HFFc6 (cell line): ENCODE measurements at places on chromosomes 11 and 22.

DNA sequence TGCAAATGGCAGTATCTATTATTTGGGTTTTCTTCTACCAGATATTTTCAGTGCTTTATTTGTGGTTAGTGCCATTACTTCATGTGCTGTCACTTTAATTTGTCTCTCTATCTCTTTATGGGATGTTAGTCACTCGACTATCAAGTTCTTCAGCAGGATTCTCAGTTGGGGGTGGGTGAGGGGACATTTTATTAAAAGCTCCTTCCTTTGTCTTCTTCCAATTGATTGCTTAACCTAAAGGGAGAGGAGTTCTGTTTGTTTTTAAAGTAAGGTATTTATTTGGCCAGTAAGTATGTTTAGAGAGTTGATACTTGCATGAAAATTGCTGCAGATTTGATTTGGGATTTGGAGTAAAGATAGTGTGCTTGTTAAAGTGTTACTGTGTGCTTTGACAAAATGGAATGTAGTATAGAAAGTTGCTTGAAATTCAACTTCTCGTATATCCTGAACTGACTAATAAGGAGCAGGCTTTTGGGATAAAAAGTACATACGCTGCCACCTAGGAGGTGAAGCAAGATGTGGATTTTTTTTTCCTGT lies 10.3 kb downstream of the YAP1 start:
- DNase-seq = peak; percentile 56

DNA sequence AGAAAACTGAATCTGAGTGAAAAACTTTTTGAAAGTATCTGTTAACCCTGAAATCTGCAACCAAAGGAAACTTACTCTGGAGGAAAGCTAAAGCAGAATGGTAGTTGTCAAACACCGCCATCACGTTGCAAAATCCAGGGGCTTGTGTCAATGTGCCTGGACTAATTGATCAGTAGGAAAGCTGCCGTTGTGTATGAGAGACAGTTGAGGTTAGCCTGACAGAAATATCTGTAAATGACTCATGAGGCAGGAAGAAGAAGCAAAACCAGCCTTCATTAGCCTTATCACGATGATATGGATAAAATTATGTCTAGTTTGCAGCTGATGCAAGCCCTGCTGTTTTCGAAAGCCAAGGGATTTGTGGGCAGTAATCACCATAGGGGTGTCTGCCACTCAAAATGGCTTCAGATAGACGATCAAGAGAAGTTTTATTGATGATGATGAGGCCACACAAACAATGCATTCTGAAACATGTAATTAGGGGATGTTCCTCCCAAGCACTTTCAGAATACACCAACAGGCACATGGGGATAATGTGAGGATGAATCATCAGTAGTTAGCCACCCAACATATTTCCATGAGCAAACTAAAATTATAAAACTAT lies 8.9 kb downstream of the SCGB1A1 start:
- peak; percentile 46 for DNase-seq

GRCh38 chr11:44591557-44591956 lies 26.1 kb downstream of the CD82 start:
- DNase-seq = no peak

GRCh38 chr22:38246692-38247091 lies 26.1 kb downstream of the TMEM184B start:
- no peak for DNase-seq

- DNase-seq = no peak
These were observed 95.4 kb downstream of the RNF169 start for GRCh38 chr11:74844072-74844471.

DNA sequence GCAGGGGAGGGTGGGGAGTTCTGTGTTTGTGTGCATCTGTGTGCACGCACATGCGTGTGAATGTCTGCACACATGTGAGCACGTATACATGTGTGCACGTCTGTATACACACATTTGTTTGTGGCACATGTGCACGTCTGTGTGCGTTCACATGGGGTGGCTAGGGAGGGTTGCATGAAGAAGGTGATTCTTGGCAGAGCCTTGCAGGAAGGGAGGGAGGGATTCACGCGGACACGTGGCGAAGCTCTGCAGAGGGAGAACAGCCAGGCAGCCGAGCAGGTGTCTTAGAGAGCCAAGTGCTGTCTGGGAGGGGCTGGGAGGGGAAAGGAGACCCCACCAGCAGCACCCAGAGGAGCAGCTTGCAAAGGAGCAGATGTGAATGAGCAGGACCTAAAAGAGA lies 372.1 kb downstream of the BRD1 start:
- DNase-seq = no peak

DNA sequence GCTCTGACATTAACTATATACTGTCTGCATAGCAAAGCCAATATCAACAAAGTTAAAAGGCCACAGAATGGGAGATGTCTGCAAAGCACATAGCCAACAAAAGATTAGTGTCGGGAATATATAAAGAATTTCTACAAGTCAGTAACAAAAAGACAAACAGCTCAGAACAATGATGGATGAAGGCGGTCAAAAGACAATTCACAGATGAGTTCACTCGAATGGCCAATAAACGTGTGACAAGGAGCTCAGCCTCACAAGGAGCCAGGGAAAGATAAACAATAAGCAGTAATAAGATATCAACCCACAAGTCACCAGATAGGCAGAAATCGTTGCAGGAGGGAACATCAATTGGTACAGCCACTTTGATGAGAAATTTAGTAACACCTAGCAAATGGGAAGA lies 106.0 kb upstream of the ISX start:
- DNase-seq = no peak
